ENCODE measurements at places on chromosomes 7 and 10. TPM values are rescaled to one million over a fixed set of nuclear protein-coding genes. Genes with fewer than 3 reads are reported as not detected.

DNA sequence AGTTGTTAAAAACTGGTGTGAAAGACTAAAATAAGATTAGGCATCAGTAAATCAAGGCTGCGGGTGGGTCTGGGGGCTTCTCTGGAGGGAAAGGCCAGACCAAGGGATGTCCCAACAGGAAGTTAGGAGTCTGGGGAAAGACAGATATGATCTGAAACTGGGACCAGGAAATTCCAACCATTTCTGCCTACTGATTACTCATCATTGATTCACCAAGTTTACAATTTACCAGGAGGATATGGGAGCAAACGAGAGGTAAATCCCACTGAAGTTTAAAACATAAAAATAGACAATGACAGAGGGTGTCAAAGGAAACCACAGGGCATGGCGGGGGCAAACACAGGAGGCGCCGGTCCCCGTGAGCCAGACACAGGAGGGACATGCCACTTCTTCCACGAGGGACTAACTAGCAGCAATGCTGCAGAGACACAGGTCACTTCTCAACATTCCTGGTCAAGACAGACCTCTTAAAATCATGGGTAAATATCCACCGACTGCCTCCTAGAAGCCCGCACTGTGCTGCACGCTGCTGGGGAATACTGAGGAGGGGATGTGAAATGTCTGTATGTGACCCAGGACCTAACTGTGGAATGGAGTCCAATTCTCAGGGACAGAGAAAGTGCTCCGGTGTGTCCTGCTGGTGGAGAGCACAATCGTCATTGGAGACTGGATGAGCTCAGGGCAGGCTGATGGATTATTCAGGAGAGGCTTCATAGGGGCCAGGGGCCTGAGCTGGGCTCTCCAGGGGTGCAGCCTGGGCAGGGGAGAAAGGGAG lies 153.4 kb upstream of the KLF14 start:
- H3K27me3 ChIP-seq: no peaks in the 10 kb centered on the region
- no peaks in the 10 kb centered on the region for H3K36me3 ChIP-seq
- H3K4me3 ChIP-seq: no peak overlapping the region
- H3K4me1 ChIP-seq: no peaks in the 10 kb centered on the region
- H3K27ac ChIP-seq: peak overlapping the region; percentile 93

DNA sequence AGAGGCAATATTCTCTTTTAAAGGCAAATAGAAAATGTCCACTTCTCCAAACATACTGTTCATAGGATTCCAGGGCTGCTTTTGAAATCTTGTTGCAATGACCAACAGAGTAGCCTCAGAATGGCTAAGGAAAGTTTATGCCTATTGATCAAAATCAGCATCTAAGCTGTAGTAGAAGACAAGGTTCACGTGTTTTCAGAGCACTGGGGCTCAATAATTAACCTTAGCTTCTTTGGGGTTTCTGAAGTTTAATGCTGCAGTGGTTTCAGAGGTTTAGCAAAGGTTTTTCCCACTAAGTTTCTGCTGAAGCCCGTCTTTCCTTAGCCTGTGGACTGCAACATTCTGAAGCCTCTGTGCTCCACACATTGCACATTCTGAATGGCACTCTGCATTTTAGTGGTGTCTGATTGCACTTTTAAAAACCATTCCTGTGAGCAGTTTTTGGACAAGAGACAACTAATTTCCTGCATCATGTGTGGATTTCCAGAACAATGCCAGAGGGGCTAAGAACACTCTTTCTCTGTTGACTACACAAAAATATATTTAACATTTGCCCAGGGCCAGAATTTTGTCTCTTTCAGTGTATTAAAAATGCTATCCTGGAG lies 342.5 kb downstream of the PTEN start:
- no peak for DNase-seq
- no peaks in the 10 kb centered on the region for H3K36me3 ChIP-seq
- no peak overlapping the region for H3K4me3 ChIP-seq
- no peaks in the 10 kb centered on the region for H3K4me1 ChIP-seq
- no peaks in the 10 kb centered on the region for H3K27me3 ChIP-seq
- no peak overlapping the region for H3K27ac ChIP-seq

The MMD2 gene
- not detected for total RNA-seq

GRCh38 chr10:37125191-37125732 lies at the start of gene ANKRD30A:
ANKRD30A (plus strand) TSS chr10:37125598; CDS start chr10:37125788, 190 bp downstream.
- H3K36me3 ChIP-seq: no peaks in the 10 kb centered on the region
- H3K27ac ChIP-seq: no peak within 1 kb of the TSS
- H3K27me3 ChIP-seq: no peaks in the 10 kb centered on the region
- H3K4me1 ChIP-seq: no peaks in the 10 kb centered on the region
- no peak for DNase-seq

GRCh38 chr10:66405566-66405965 lies 520.3 kb upstream of the LRRTM3 start:
- H3K27ac ChIP-seq: no peak overlapping the region
- no peak overlapping the region for H3K4me3 ChIP-seq
- H3K27me3 ChIP-seq: no peaks in the 10 kb centered on the region
- H3K36me3 ChIP-seq: no peaks in the 10 kb centered on the region

- H3K36me3 ChIP-seq: no peaks in the 10 kb centered on the region
- H3K27me3 ChIP-seq: no peaks in the 10 kb centered on the region
- H3K4me3 ChIP-seq: no peak overlapping the region
- DNase-seq: no peak
- H3K27ac ChIP-seq: no peak overlapping the region
Measured at GRCh38 chr7:121516821-121517220, 120.7 kb upstream of the FAM3C start.

Data from breast epithelium (tissue), 4 donors.